Stimulated activated CD8-positive, alpha-beta memory T cell treated with anti-CD3 and anti-CD28 coated beads, Interleukin-2, amount 100 ng/mL, for 1 hour (primary cell): ENCODE measurements at places on chromosomes 12 and 14.

GRCh38 chr14:87158283-87158682, 834.7 kb downstream of the GALC start:
- no peak for DNase-seq

DNA sequence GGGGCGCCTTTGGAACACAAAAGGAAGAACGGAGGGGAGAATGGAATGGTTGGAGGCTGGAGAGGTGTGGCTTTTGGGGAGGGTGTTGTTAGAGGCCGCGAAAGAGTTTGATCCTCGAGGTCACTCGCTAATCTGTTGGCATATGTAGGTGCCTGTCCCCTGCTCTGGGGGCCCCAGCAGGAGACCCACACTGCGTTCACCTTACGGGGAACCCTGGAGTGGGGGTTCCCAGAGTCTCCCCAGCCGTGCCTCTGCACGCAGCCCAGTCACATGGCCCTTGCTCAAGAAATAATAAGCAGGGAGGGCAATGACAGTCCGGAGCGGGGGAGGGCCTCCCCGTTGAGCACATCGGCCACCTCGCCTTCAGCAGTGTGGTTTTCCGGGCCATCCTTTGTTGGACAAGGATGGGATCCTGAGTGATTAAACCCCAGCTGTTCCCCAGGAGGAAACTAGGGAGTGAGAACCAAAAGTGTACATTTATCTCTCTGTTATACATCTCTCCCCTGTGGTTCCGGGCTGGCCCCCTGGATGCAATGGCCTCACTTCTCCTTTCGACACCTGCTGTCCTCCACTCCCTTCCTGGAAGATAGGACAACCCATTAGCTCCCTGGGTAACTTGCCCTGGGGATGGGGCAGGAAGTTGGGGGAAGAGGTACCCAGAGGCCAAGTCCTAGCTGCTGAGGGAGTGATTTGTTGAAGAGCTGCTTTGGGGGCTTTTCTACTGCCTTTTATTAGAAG, 1.3 kb downstream of the PLEKHG3 start:
- DNase-seq, result no peak

- DNase-seq, result no peak
These were observed 161.9 kb downstream of the CAPZA3 start for GRCh38 chr12:18899678-18900317.

GRCh38 chr14:106506881-106507305, 980.5 kb downstream of the TMEM121 start:
- DNase-seq, result no peak

- DNase-seq, result no peak
These were observed 4.6 kb downstream of the ZNF384 start for GRCh38 chr12:6684609-6685008.

DNA sequence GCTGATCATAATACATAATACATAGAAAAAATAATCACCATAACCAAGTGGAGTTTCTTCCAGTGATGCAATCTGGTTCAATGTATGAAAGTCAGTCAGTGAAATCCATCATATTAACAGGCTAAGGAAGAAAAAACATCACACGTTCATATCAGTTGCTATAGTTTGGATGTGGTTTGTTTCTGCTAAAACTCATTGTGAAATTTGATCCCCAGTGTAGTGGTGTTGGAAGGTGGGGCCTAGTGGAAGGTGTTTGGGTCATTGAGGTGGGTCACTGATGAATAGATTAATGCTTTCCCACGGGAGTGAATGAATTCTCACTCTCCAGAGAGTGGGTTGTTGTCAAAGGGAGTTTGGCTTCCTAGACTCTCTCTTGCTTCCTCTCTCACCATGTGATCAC, 84.6 kb upstream of the PTGDR start:
- no peak for DNase-seq

DNA sequence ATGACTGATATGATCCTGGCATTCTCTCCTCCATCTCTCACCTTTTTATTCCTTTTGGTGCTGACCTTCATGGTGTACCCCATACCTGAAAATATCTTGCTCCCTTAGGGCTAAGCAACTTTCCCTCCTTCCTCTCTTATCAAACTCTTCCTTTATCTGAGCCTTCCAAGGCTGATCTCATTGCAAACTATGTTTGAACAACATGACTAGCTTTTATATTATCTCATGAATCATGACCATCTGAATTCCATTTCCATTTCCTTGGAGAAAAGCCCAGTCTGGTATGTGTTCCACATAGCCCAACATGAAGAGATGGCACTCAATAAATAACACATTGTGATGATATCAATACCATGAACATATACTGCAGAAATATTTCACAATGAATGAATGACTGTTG, 111.6 kb downstream of the TSPAN8 start:
- DNase-seq, result no peak

GRCh38 chr12:132726386-132726785, 15.7 kb downstream of the PGAM5 start:
- no peak for DNase-seq
